Activated CD4-positive, alpha-beta T cell treated with anti-CD3 and anti-CD28 coated beads for 24 hours (primary cell): ENCODE measurements at places on chromosomes 3 and 15.

GRCh38 chr15:90950676-90951075, 4.0 kb upstream of the RCCD1 start:
- no peak for DNase-seq

- DNase-seq, result no peak
Measured at GRCh38 chr3:71453822-71454511, 129.6 kb downstream of the FOXP1 start.

DNA sequence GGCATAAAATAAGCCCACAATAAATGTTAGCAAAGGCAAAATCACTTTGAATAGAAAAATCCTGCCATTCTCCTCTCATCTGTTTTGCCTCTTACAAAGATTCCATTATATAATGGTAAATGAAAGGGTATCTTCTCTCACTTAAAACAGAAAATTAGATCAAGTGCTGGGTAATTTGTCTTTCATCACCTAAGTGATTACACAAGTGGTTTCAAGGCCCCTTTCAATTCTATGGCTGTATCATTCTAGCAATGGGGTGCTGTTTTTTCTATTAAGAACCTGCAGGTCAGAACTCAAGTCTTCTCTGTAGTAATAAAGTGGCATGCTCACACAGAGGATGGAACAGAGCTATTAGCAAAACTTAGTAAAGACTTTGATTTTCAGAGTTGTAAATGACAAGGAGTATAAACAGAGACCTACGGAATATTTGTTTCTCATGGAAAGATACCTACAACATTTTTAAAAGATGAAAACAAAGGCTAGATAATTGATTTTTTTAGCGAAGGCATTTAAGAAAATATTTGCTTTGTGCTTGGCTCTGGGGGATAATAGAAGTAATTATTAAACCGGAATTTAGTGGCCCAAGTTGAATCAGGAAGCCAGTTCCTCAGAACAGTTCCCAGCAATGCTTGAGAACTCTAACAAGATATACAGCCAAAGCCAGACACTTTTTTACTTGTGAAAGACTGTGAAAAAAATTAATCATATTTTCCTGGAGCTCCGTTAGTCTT, 137.4 kb downstream of the CMSS1 start:
- no peak for DNase-seq

DNA sequence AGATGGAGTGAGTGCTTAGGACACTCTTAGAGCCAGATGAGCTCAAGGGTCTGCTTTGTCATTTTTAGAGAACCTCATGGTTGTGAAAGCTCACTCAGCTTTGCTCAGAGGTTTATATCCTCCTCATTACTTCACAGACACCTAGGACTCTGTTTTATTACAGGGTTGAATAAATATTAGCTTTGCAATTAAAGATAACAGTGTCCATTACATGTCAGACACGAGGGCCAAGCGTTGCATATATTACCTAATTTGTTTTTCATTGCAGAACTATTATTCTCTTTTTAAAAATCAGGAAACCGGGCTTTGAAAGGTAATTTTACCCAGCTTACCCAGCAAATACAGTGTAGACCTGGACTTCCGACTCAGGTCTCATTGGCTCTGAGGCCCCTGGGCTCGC, 16.1 kb downstream of the MAP6D1 start:
- DNase-seq, result no peak

DNA sequence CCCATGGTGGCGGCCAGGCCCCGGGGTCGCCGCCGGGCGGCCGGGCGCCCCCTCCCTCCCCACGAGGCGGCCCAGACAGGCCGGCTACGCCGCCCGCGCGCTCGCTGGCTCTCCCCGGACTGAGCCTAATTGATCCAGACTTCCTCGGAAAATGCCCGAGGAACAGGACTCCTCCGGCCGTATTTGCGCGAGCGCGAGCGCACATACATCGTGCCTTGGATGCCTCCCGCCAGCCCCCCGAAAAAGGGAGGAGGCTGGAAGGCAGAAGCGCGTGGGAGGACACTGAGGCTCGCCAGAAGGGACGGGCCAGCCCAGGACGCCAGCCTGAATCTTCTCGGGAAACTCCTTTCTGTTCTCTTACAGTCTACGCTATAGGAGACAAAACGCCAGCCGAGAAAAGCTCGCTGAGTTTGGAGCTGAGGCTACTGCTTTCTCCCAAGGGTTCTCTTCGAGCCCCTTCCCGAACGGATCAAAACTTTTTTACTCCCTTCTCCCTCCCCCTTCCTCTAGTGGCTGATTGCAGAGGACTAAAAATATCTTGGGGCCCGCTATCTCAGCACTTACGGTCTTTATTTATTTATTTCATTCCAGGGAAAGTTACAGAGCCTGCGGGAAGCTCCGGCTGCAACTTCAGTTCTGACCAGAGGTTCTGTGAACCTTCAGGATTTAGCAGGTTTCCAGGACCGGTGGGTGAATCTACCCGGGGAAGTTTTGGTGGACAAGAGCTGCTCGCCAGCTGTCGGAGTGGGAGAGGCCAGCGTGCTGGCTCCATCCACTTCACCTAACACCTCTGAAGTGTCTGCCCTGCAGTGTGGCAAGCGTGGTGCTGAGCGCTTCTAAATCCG, at the start of gene PDZRN3:
Gene PDZRN3, minus strand, starts transcription at position 121 of the 845 bp plus-strand sequence.
- DNase-seq, result no peak

GRCh38 chr3:172751175-172751704, 714 bp downstream of the ECT2 start:
- DNase-seq, result no peak

DNA sequence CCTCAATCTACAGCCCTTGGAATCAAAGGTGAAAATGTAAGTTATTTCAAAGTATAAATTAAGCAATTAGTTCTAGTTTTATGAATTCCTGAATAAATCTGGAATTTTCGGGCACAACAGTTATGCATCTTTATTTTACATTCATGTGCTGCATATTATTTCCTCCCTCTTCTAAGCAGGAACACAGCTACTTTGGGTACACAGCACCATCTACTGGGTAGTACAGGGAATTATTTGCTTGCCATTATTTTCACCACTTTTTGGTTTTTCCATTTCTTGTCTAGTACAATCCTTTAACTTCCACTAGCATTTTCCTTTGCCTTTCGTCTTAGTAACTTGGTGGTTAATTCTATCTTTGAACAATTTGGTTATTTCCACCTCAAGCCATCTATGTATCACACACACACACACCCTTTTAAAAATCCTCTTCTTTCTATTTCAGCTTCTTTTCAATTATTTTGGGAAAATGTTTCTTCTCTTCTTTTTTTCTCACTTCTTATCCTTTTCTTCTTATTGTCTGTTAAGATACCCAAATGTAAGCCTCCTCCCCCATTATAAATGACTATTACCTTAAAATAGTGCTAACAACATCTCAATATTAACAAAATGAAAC, 451.0 kb downstream of the MFSD1 start:
- DNase-seq, result no peak

DNA sequence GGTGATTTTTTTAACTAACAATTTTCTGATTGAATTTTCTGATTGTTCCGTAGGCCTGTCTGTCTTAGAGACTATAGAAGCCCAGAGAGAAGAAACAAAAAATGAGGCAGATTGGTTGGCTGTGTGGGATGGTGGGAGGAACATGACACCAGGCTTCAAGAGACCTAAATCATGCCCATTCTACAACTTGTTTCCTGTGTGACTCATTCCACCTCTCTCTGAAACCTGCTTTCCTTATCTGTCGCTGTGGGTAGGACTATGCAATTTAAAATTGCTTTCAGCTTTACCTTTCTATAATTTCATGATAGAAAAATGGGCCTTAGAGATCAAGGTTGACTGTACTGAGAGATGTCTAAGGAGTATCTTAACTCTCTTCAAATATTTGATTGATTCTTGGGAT, 44.5 kb downstream of the OXNAD1 start:
- DNase-seq, result no peak

GRCh38 chr3:166731701-166732100, 648.4 kb downstream of the ZBBX start:
- no peak for DNase-seq

- no peak for DNase-seq
Measured at GRCh38 chr15:67115586-67115969, 50.2 kb downstream of the SMAD3 start.

GRCh38 chr15:96372554-96372953, 42.1 kb downstream of the NR2F2 start:
- DNase-seq, result no peak

DNA sequence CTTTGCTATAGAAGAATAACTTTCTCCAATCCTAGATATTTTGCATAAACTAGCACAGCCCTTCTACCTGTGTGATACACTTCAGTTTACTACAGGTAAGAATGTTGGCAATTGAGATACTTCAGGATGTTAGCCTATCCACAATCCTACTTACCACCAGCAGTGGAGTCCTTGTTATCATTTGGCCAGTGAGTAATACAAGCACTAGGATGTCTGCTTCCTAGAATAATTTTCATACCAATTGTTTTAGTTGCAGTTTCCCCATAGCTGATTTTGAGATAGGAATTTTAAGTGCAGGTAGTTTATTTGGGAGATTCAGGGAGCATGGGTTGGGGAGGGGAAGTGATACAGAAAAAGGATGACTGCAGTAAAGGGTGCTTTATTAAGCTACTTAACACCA, 147.2 kb downstream of the EPHA6 start:
- no peak for DNase-seq

- DNase-seq, result no peak
Measured at GRCh38 chr15:93829115-93829870, 402.1 kb upstream of the MCTP2 start.

- no peak for DNase-seq
Measured at GRCh38 chr3:40103829-40104228, 205.7 kb upstream of the EIF1B start.

DNA sequence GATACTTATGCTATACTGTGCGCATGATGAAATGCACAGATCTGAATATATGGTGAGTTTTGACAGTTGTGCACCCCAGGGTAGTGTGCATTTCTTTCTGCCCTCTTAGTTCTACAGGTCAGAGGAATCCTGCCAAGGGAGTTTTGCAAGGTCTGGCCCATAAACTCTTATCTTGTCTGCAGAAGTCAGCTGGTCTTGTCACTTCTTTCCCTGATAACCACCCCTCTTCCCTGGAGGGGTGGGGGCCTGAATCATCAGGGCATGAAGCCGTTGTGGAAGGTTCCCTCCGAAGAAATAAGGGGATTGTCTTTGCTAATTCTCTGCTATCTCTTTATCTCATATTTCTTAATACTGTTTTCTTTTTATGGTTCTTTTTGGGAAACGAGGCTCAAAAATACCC, 30.4 kb downstream of the TRIM71 start:
- no peak for DNase-seq

GRCh38 chr3:9649791-9650521, 651 bp downstream of the MTMR14 start:
- DNase-seq, result no peak

GRCh38 chr3:4504340-4505261, 11.5 kb downstream of the ITPR1 start:
- DNase-seq, result no peak

GRCh38 chr3:181683563-181683962, 28.2 kb upstream of the SOX2 start:
- DNase-seq, result no peak

- DNase-seq, result no peak
Measured at GRCh38 chr3:44955917-44956316, 20.1 kb downstream of the ZDHHC3 start.

GRCh38 chr15:96115642-96116041, 214.9 kb upstream of the NR2F2 start:
- no peak for DNase-seq

DNA sequence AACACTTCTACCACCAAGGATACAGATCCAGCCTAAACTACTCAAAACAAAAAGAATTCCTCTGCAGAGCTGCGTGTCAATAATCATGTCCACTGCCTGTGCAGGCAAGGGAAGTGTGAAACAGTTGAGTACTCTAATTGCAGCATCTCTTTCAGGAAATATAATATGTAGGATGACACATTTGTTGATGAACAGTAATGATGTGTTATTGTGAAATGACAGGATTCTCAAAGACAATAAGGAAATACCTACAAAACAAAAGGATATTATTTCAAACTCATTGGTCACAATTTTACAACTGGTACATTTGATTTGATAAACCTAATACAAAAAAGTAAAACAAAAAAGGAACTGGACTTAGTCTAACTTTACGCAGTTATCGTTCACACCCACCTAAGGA, 4.4 kb downstream of the SPG11 start:
- DNase-seq, result no peak

DNA sequence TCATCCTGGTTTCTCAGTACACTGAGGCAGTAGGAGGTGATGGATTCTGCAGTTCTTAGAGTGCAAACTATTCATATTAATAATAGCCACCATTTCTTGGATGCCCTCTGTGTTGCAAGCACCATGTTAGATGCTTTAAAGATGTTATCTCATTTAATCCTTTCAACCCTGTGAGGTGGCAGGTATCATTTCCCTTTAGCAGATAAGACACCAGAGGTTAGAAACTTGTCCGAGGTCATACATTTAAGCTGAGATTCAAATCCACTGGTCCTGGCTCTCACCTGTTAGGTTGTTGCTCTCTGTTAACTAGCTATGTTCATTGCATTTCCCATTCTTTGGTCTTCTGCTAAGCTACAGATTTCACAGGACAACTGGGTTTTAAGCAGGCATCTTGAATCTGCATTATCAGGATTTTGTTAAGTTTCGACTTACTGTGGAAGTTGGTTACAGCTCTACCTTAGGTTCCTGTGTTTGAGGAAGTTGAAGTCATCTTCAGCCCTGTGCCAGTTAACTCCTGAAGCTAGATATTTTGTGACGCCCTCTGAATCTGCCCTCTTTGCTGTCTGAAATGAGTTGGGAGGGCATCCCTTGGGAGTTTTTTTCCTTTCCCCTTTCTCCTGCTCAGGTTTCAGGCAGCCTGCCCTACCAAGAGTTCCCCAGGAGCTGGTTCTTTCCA, 6.4 kb downstream of the PDE8A start:
- DNase-seq, result no peak

- DNase-seq, result no peak
Measured at GRCh38 chr3:38545983-38546382, 49.8 kb downstream of the EXOG start.

GRCh38 chr15:99734575-99734974, 1.3 kb upstream of the LYSMD4 start:
- DNase-seq, result no peak

- DNase-seq, result no peak
Measured at GRCh38 chr15:32663671-32664070, 22.2 kb downstream of the SCG5 start.

- DNase-seq, result no peak
Measured at GRCh38 chr3:194930377-194931204, 244.9 kb downstream of the FAM43A start.

- peak; percentile 7 for DNase-seq
Measured at GRCh38 chr3:126474498-126475412, 936 bp downstream of the ZXDC start.

- DNase-seq, result no peak
Measured at GRCh38 chr15:44775953-44776352, 39.6 kb downstream of the TRIM69 start.

GRCh38 chr15:23877502-23878412, 190.7 kb upstream of the NDN start:
- no peak for DNase-seq

- DNase-seq, result no peak
Measured at GRCh38 chr3:78255403-78255802, 1215.5 kb downstream of the ROBO2 start.

GRCh38 chr3:89787485-89787884, 680.1 kb downstream of the EPHA3 start:
- DNase-seq, result no peak

DNA sequence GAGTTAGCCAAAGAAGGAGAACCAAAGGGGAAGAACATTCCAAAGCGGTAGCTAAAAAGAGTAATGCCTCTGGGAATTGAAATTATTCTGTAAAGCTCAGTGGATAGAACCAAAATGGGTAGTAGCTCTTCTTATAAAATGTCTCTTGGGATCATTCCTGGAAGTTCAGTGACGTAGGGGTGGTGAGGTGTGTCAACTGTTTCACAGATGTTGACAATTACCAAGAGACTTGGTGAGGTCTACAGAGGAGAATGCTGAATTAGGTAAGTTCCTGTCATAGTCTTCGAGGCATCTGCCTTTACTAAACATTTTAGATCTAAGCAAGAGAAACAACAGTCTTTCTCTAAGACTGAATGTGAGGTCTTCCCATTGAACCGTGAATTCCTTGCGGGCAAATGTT, 67.8 kb downstream of the TPRG1 start:
- DNase-seq, result no peak
